ENCODE measurements at places on chromosomes 5 and 9.
A peak's percentile ranks its signal among the peaks of the same experiment; 100 is the strongest.

DNA sequence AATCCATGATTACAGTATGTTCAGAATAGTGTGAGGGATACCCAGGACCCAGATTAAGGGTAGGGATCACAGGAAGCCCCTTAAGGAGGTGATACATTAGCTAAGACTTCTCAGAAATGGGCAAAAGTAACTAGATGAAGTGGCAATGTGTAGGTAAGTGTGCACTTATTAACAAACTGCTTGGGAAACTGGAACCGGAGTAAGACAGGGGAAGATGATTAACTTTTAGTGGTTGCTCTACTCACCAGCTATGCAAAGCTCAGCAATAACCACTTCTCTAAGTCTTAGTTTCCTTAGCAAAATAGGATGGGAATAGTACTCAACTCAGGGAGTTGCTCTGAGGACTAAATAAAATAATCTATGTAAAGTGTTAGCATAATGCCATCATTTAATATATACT, 182.2 kb downstream of the MCTP1 start:
- DNase-seq: no peak

- no peak for DNase-seq
Measured at GRCh38 chr9:3434594-3434993, 91.2 kb downstream of the RFX3 start.

DNA sequence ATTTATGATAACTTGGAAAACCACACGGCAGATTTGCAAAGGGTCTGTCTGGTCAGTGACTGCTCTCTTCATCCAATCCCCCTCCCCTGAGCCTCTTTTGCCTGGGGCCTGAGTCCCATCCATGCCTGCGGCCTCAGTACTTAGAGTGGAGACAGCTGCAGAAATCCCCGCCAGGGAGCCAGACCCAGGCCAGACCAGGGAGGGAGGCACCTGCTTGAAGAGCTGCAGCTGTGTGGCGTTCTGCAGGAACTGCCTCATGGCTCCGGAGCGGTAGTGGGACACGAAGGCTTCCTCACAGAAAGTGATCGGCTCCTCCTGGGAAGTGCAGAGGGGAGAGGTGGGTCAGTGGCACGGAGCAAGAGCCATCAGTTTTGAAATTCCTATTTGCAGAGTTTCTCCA, 101.6 kb downstream of the CRB2 start:
- no peak for DNase-seq

DNA sequence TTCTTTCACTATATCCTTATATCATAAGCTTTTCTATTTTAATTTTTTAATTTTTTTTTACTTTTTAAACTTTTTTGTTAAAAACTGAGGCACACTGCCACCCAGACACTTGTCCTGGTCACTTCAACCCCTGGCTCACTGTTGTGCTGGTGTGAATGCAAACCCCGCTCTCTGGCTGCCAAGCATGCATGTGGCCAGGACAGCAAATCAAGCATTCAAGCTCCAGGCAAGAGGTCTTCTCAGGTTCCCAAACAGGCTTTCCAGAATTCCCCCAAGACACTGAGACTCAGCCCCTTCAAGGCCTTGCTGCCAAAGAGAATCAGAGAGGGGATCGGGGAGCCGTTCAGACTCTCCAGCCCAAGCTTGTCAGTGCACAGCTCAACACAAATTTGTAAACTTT, 139.9 kb downstream of the FANCC start:
- DNase-seq: no peak

DNA sequence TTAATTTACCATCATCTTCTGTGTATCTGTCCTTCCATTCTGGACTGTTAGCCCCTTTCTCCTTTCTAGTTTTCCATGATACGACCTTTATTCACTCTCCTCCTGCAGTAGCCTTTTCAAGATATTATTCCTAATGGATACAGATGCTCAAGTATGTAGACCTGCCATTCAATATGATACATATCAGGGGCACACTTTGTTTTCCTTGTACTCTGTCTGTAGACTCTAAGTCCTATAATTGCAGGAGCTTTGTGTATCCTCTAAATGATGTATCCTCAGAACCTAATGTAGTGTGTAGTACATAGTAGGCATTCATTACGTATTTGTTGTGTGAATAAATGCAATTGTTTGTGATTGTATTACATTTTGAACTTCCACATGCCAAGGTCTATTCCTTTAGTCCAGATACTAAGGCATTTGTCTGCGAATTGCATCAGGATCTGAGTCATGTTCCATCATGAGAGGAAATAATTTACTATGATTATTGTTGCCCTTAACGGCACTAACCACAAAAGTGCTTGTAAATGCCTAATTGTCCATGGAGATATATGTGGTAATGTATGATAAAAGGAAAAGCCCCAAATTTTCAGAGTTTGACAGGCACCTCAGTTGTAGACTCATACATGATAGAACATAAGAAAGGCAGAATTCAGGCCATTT, 57.1 kb upstream of the IZUMO3 start:
- DNase-seq: no peak

DNA sequence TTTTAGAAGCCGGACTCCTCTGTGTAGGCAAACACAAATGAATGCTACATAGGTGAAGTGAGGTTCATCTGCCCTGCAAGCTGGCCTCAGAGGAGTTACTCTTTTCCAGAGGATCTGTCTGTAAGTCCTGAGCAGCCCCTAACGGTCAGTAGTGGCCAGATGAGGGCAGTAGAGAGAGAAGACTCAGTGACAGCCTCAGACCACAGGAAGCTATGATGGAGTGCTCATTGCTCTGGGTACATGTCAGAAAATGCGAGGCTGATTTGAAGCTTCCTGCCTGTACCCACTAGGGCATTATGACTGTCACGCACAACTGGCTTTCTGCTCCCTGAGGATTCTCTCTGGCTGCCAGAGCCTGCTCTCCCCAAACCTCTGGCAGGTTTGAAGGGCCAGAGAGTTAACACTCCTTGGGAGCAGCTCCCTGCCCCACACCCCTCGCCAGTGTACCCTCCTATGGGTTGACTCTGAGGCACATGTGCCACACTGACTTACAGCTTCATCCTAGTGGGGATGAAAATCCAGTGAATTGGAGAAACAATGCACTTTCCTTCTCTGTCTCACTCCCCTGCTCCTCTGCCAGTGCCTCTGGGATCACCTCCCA, 141.5 kb downstream of the GABRG2 start:
- no peak for DNase-seq

GRCh38 chr5:135248801-135249231, 150.2 kb downstream of the MACROH2A1 start:
- DNase-seq: no peak

DNA sequence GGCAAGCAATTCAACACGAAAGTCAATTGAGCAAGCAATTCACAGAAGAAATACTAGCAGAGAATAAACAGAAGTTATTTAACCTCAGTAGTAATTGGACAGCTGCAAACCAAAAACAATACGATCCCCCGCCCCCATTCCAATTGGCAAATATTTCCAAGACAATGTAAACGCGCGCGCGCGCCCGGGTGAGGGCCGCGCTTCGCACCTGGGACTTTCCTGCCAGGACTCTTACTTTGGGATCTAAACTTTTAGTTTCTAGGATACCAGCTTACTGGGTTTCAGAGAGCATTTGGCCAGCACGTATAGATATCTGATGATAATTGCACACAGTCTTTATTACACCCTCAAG, 8.6 kb downstream of the RUFY1 start:
- DNase-seq: no peak

- no peak for DNase-seq
Measured at GRCh38 chr5:83523929-83524328, 52.4 kb downstream of the VCAN start.

GRCh38 chr5:68565427-68565826, 349.9 kb downstream of the PIK3R1 start:
- no peak for DNase-seq

GRCh38 chr9:124188331-124189110, 69.2 kb upstream of the NEK6 start:
- DNase-seq: no peak

DNA sequence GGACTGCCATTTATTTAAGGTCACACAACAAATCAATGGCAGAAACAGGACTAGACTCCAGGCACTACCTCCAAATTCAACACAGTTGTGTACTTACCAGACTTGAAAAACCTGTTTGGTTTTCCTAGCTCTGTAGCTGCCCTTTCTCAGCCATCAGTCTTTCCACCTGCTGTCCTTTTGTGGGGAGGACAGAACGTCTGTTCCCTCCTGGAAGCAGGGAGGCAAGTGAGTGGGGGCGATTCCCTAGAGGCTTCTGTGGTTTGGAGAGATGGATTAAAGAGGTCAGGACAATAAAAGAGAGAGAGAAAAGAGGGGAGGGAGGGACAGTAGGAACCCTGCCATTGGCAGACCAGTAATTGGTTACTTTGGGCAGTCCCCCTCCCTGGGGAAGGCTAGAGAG, 14.7 kb downstream of the ASTN2 start:
- DNase-seq: no peak

GRCh38 chr5:76641514-76642120, 18.4 kb upstream of the F2RL2 start:
- DNase-seq: peak; percentile 28

- no peak for DNase-seq
Measured at GRCh38 chr5:132283423-132284043, 10.7 kb upstream of the SLC22A4 start.

GRCh38 chr5:74630453-74631066, 10.0 kb downstream of the ENC1 start:
- DNase-seq: no peak

GRCh38 chr5:1494780-1495524, 28.8 kb downstream of the LPCAT1 start:
- no peak for DNase-seq

DNA sequence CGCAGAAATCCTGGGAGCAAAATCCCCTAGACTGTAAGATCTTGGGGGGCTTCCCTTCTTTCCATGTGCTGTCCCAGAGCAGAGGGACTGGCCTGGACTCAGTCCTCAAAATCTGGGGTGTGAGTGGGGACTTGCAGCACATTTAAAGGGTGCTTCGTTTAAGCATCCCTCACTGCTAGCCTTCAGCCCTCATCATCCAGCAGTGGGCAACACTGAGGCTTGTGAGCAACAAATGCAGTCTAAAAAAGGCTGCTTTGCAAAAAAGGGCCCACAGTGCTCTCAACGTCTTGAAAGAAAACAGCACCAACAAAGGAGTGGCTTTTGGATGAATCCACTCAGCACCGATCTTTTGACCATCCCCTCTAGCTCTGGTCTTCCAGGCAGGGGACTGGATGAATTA, 128.3 kb upstream of the TBC1D2 start:
- DNase-seq: no peak

DNA sequence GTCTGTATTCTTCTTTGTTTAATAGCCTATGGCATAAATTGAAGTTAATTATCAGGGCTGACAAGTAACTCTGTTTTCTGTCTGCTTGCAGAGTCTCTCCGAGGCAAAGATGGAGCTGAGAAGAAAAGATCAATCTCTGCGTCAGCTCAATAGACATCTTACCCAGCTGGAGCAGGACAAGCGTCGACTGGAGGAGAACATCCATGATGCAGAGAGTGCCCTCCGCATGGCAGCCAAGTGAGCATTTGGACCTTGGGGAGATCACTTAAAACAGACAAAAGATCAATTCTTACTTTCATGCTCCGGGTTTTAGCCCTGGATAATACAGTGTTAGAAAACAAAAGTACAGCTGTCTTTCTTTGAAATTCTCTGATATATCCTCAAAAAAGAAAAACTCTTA, 293.8 kb downstream of the CCDC171 start:
- DNase-seq: no peak

- DNase-seq: no peak
Measured at GRCh38 chr5:90161414-90161813, 248.1 kb downstream of the CETN3 start.

DNA sequence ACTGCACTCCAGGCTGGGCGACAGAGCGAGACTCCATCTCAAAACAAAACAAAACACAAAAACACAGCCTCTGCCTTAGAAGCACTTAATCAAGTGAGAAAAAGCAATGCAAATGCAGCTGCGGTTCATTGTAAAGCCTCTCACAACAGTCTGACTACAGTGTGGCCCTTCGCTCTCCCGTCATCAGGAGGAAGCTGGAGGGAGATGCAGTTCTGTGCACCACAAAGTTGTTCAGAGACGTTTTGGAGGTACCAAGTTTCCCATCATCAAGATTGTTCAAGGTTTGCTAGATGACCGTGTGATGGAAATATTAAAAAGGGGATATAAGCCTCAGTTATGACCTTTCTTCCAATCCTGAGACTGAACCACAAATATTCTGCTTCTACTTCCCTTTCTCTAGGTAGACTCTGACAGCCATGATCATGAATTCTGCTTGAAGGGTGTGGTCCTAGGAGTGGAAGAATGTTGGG, 40.9 kb downstream of the SEC61B start:
- DNase-seq: no peak

DNA sequence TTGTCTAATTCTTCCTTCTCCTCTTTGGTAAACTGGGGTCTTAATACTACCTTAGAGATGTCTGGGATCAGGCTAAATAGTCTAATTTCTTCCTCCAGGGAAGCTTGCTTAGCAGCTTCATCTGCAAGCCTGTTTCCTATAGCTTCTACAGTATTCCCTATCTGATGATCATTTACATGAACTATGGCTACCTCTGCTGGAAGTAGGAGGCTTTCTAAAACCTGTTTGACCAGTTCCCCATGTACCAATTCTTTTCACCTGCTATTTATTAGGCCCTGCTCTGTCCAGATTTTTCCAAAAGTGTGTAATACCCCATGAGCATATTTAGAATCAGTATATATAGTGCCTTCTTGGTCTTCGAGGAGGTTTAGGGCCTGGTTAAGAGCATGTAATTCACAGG, 619.8 kb downstream of the HINT1 start:
- DNase-seq: no peak

DNA sequence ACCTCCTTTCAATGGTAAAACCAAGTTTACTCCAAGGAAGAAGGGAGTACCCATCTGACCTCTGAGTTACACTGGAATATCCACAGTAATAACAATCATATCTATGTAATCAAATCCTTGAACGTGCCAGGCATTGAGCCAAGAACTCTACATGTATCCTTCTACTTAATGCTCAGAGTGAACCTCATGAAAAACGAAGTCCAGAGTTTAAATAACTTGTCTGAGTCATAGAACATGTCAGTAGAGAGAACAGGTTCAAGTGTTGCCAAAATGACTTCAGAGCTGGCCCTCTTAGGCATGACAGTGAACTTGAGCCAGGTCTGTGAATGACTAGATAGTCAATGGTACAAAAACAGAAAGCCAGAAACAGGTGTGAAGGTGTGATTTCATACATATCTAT, 164.1 kb upstream of the ZNF618 start:
- no peak for DNase-seq

- DNase-seq: no peak
Measured at GRCh38 chr9:136538599-136539426, 7.0 kb downstream of the NOTCH1 start.

DNA sequence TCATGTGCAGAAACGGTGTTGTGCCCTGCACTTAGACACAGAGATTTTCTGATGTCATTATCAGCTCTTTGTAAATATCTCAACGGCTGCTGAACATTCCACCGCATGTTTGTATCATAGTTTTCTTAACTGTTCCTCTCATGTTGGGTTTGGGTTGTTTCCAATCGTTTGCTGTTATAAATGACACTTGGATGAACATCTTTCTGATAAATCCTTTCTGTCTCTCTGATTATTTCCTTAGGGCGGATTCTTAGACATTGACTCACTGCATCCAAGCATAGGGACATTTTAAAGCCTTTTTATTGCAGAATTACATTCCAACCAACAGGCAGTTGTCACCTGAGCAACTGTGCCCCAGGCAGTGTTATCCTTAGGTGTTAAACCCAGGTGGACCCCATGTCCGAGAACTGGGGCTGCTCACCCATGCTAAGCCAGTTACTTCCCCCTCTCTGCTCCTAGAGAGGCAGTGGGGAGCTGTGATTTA, 28.5 kb downstream of the COL5A1 start:
- DNase-seq: no peak

Data from stimulated activated CD4-positive, alpha-beta T cell treated with anti-CD3 and anti-CD28 coated beads, Interleukin-1b, Interleukin-23, amount 100 ng/mL, for 4 hours (primary cell).